ENCODE measurements at places on chromosomes 3 and 15.

DNA sequence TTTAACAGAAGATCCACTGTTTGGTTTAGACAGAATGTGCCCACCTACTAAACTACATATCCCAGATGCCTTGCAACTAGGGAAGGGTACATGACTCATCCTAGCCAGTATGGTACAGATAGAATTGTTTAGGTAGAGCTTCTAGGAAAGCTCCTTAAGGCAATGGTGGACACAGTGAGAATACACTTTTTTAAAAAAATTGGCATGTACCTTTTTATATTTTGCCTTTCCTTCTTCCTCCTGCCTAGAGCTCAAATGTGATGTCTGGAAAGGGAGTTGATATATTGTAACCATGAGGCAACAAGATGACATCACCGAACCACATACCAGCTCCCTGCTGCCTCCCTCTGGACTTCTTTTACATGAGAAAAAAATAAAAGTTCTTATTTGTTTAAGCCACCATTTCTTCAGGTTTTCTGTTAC lies 14.4 kb upstream of the C3orf80 start:
- DNase-seq: no peak

DNA sequence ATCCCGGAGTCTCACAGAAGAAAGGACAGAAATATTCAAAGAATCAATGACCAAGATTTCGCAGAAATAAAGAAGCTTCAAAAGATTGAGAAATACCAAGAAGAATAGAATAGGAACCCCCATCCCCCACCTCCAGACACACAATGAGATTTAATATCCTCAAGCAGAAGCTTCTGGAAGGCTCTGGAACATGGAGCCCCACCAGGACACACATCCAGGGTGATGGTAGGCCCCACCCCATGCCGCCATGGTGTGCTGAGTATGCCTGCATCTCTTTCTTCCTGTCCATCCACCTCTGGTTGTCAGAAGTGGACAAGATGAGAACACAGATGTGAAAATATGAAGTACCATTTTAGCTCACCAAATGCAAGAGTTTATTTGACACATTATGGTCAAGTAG lies 19.3 kb downstream of the PRR23E start:
- no peak for DNase-seq

- DNase-seq: no peak
Measured at GRCh38 chr15:80265021-80265420, 13.0 kb upstream of the CTXND1 start.

DNA sequence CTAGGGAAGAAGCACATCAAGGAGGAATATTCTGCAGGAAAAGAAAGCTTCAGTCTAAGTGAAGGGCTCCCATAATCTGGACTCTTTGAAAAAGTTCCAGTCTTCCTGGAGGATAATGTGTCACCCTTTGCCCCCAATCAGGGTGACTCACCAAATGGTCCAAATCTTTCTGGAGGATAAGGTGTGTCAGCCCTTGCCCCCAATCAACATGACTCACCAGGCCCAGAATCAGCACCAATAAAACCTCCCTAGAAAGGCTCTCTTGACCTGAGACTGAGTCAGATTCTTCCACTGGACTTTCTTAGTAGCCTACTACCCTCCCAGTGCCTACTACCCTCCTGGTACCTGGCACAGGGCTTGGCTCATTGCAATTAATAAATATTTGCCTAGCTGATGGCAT lies 9.5 kb upstream of the ARL14 start:
- DNase-seq: no peak

GRCh38 chr3:184592371-184593219 lies 31.0 kb downstream of the EPHB3 start:
- no peak for DNase-seq

DNA sequence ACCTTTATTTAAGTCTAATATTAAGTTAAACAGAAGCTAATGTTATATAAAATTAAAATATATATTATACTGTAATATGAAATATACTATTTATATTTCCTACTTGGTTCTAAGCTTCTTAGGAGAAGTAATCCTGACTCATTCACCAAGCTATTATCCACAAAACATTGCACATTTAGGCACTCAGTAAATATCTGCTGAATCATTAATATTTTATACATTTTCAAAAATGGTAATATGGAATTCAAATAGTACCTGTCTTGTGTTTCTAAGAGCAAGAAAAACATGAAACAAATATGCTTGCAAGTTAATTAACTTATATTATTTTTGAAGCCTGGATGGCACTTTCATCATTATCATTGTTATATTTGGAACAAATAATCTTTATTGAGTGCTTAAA lies 153.0 kb upstream of the CNTN4 start:
- DNase-seq: no peak

DNA sequence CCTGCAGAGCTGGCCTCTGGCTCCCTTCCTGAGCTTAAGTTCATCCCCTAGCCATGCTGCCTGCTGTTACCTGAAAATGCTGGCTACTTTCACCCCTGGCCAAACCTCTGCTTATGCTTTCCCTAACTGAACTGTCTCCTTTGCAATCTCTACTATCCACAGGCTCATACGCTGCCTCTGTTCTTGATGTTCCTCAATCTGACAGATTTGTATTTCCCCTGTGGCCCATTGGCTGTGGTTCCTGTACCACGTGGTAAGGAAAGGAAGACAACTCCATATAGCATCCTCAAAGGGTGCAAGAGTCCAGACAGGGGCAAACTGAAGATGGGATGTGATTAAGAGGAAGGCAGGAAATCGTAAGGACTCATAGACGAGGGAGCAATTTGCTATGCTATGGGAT lies 33.2 kb downstream of the TGM4 start:
- DNase-seq: no peak

DNA sequence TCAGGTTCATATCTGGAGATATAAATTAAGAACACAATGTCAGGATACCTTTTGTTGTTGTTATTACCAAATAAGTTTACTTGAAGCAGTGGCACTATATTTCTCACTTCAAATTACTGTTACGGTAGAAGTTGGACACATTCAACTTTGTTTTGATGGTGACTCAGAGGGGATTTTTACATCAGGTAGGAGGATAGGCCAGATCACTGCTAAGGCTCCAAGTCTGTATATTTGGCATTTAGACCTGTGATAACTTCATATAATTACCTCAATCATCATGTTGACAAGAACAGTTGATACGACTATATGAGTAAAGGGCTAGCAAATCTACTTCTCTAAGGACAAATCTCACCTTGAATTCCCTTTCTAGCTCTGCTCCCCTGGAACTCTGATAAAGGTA lies 15.6 kb downstream of the LZTFL1 start:
- no peak for DNase-seq

DNA sequence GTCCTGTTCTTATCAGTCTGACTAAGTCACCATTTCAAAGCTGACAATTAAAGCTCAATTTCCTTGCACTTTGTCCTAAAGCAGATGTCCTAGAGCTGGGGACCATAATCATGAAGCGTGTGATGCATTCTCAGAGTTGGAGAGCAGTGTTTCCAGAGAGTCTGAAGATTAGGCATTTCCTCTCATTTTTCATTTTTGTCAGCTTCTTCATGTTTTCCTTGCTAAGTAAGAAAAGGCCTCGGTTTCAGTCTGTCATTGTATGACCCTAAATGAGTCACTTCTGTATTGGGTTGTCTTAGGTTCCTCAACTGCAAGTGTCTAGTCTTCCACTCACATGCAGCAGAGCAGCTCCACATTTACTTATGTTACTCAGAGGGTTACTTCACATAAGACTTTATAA lies 257.2 kb upstream of the TPRG1 start:
- DNase-seq: no peak

GRCh38 chr3:39428745-39429201 lies 22.3 kb downstream of the RPSA start:
- no peak for DNase-seq

GRCh38 chr3:59425371-59425770 lies 375.5 kb upstream of the CFAP20DC start:
- DNase-seq: no peak

DNA sequence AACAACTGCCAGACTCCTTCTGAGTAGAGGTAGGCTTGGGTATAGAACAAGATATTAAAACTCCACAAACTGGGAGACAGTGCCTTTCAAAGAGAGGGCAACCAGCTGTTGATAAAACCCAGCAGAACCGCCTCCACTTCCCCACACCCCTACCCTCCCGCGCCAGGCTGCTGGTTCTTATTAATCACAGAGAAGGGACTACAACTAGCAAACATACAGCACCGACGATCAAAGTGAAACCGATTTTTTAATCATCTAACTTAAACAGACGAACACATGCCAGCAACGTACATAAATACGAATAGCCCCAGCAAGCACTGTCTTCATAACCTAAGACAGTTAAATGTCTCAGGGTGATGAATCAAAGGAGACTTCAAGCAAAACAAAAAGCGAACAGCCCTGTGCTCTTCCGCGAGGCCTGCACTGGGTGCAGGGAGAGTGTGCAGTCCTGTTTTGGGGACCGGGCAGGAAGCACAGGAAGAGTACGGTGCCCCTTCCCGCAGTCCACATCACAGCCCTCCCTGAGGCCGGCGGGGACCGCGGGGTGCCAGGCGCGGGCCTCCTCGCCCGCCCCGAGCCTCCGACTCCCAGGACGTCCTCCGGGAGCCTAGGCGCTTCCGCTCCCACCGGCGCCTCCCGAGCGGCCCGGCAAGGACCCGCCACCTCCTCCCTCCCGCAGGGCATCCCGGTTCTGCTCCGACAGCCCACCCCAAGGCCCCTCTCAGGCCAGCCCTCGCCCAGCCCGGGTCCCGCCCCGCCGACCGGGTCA lies 75.1 kb upstream of the VGLL4 start:
- DNase-seq: no peak

DNA sequence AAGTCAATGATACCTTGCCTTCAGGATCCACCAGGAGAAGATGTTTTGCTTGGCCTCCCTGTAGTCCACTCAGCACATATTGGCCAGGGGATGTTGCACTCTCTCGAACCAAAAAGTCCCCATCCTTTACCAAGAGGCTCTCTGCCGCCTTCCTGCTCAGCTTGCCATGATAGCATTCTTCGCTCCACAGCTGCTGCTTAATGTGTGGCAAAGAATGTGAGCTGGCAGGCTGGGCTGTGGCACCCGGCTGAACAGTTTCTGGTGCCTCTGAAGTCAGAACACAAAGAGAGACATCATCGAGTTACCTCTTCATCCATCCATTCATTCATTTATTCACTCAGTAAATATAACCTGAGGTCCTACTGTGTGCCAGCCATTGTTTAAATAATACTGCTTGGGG lies 23.9 kb upstream of the CEP152 start:
- no peak for DNase-seq

- no peak for DNase-seq
Measured at GRCh38 chr3:33063651-33064051, 33.3 kb downstream of the GLB1 start.

DNA sequence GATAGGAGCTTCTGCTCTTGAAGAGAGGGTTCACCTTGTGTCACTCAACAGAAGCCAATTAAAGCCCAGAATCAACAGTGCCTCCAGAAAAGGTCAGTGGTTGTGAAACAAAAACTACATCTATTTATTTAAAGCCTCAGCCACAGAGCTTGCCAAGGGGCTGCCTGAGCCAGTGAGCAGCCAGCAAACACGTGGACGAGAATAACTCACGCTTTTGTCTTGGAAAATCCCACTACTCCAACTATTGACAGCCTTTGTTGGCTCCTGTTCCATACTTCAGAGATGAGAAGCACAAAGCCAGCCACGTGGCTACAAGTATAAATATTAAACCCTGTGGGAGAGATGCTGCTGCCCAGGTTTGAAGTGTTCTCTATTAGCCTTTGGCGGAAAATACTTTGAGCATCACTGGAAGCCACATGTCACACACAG lies 10.3 kb downstream of the GPR156 start:
- DNase-seq: peak; percentile 85

- DNase-seq: no peak
Measured at GRCh38 chr15:72368899-72369298, 6.9 kb downstream of the HEXA start.

DNA sequence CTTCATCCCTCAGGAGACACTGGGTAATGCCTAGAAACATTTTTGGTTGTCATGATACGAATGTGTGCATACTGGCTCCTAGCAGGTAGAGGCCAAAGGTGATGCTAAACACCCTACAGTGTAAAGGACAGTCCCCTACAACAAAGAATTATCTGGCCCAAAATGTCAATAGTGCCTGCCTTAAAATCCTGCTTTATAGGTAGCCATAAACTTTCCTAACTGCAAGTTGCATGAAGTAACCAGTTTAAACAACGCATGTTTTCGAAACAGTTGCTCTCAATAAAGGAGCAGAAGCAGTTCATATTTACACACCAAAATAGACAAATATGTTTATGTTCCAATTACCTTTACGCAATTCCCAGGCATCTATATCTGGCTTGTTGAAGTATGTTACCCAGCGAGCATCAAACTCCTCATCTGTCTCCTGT lies 9.1 kb downstream of the COX5A start:
- no peak for DNase-seq

DNA sequence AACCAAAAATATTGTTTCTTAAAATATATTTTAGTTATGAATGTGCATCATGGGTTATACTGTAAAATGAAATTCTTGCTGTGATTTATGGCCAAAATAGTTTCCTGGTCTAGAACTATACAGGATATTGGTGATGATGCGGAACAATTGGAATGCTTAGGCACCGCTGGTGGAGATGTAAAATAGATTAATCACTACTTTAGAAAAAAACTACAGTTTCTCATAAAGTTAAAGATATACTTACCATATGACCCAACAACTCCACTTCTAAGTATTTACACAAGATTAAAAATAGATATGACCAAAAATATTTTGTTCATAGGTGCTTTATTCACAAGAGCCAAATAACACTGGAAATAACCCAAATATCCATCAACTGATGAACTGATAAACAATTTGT lies 126.7 kb downstream of the TUSC7 start:
- no peak for DNase-seq

- DNase-seq: peak; percentile 7
Measured at GRCh38 chr3:34012102-34012461, 213.7 kb downstream of the PDCD6IP start.

- no peak for DNase-seq
Measured at GRCh38 chr15:78046796-78047341, 30.6 kb downstream of the TBC1D2B start.

- no peak for DNase-seq
Measured at GRCh38 chr3:174132006-174132405, 727.1 kb upstream of the NAALADL2 start.

- no peak for DNase-seq
Measured at GRCh38 chr15:25784876-25785640, 78.1 kb downstream of the ATP10A start.

DNA sequence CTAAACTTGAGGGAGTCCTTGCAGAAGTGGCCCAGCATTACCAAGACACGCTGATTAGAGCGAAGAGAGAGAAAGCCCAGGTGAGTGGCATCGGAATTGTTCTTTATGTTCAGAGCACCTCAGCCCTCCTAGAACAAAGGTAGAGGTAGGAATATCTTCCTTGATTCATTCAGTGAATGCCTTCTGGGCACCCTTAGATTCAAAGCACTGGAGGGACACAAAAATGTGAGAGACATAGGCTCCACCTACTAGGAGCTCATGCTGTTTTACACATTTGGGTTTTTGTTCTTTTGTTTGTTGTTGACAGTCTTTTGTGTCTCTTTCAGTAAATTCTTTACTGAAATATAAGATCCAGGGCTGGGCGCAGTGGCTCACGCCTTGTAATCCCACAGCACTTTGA lies 68.2 kb downstream of the IQGAP1 start:
- no peak for DNase-seq

Data from SHP77 treated with DMSO at 0.1 percent for 48 hours (cell line).